ENCODE measurements at places on chromosomes 16 and 17.

DNA sequence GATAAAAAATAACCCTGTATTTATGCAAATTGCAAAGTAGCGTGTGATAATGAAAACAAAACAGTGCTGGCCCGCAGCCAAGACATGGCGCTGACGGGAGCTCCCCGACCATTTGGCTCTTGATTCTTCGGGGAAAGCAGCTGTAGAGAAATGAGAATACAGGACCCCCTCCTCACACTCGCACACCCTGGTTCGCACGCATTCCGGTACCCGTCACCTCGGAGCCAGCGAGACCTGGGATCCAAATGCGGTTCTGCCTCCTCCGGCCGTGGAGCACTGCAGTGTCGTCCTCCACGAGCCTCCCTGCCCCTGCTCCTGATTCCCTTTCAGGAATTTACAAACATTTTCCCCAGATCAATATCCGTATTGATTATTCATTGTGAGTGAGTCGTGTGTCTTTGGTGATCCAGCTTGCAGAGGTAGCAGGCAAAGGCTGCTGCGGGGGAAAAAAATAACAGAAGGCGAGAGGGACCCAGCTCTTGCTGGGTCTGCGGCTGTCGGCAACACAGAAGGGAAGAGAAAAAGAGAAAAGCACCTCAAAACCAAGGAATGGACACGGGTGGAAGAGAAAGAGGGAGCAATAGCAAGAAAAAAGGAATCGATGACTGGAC, 184.1 kb upstream of the ZFHX3 start:
- no peak for DNase-seq

DNA sequence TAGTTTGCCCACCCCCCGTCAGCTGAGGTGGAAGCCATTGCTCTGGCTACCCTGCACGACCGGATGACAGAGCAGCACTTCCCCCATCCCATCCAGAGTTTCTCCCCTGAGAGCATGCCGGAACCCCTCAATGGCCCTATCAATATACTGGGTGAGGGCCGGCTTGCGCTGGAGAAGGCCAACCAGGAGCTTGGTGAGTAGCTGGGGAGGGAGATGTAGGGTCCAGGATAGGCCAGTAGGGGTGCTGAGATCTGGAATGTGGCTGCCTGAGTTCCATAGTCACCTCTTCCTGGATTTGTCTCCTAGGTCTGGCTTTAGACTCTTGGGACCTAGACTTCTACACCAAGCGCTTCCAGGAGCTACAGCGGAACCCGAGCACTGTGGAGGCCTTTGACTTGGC, 6.4 kb downstream of the PFAS start:
- DNase-seq = no peak

GRCh38 chr16:81645266-81645694, 133.8 kb upstream of the PLCG2 start:
- DNase-seq = no peak

- no peak for DNase-seq
Observed at GRCh38 chr16:1472974-1473373, 1.9 kb downstream of the CLCN7 start.

GRCh38 chr16:16908077-16908476, 529.1 kb downstream of the NPIPA7 start:
- no peak for DNase-seq

DNA sequence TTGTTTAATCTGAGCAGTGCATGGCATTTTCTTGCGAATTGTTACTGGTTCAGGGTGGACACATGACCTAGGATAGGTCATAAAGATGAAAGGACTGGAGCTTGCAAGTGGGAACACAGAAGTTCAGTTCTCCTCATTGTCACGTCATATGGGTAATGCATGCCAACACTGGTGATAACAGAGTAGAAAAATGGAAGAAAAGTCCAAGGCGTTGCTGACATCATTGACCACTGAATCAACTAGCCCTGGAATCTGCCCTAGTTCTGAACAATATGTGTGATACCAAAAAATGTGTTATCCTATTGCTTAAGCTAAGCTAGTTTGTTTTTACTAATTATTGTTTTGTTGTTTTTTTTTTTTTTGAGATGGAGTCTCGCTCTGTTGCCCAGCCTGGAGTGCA, 234.2 kb upstream of the MAF start:
- no peak for DNase-seq

GRCh38 chr16:84689111-84689510, 10.7 kb upstream of the USP10 start:
- no peak for DNase-seq

GRCh38 chr16:85954927-85955519, 56.1 kb downstream of the IRF8 start:
- no peak for DNase-seq

GRCh38 chr16:2979669-2980226, 498 bp downstream of the PKMYT1 start:
- DNase-seq = no peak

DNA sequence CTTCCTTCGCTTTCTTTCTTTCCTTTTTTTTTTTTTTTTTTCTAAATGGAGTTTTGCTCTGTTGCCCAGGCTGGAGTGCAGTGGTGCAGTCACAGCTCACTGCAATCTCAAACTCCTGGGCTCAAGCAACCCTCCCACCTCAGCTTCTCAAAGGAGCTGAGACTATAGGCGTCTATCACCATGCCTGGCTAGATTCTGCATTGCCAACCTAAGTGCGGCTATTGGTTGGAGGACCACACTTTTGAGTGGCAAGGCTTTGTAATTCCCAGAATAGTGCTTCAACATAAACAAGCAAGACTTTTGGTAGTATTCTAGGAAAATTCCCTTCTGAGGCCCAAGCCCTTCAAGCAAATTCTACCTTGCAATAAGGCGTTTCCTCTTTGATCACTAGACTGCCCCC, 107.8 kb downstream of the YPEL2 start:
- DNase-seq = no peak

GRCh38 chr17:11499881-11500280, 98.4 kb upstream of the DNAH9 start:
- DNase-seq = no peak

- no peak for DNase-seq
Observed at GRCh38 chr16:68393333-68393732, 55.0 kb downstream of the SMPD3 start.

GRCh38 chr17:42775534-42776098, 2.4 kb downstream of the VPS25 start:
- no peak for DNase-seq

- no peak for DNase-seq
Observed at GRCh38 chr17:33260638-33261037, 32.5 kb downstream of the ASIC2 start.

- DNase-seq = no peak
Observed at GRCh38 chr16:53891409-53892139, 187.6 kb downstream of the FTO start.

- DNase-seq = no peak
Observed at GRCh38 chr17:79732804-79733691, 2.3 kb downstream of the ENPP7 start.

DNA sequence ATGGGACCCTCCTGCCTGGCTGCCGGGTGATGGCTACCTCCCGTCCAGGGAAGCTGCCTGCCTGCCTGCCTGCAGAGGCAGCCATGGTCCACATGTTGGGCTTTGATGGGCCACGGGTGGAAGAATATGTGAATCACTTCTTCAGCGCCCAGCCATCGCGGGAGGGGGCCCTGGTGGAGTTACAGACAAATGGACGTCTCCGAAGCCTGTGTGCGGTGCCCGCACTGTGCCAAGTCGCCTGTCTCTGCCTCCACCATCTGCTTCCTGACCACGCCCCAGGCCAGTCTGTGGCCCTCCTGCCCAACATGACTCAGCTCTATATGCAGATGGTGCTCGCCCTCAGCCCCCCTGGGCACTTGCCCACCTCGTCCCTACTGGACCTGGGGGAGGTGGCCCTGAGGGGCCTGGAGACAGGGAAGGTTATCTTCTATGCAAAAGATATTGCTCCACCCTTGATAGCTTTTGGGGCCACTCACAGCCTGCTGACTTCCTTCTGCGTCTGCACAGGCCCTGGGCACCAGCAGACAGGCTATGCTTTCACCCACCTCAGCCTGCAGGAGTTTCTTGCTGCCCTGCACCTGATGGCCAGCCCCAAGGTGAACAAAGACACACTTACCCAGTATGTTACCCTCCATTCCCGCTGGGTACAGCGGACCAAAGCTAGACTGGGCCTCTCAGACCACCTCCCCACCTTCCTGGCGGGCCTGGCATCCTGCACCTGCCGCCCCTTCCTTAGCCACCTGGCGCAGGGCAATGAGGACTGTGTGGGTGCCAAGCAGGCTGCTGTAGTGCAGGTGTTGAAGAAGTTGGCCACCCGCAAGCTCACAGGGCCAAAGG, 36.8 kb downstream of the NLRC5 start:
- DNase-seq = no peak

DNA sequence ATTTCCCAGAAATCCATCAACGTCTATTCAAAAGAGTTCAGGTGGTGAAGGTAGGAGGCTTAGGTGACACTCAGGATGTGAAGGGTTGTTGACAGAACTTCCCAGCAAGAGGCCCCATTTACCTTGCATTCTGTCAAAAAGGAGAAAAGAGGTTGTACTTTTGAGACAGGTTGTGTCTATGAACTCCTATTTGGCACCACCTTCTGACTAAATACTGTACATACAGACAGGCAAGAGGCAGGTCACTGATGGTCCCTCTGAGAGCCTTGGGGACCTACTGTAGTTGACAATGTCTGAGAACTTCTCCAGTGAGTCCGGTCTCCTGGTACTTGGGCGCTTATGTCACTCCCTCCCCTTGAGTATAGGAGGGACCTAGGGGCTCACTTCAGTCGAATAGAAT, 479.3 kb upstream of the ZFHX3 start:
- no peak for DNase-seq

GRCh38 chr16:52578829-52579498, 32.0 kb upstream of the TOX3 start:
- DNase-seq = no peak

DNA sequence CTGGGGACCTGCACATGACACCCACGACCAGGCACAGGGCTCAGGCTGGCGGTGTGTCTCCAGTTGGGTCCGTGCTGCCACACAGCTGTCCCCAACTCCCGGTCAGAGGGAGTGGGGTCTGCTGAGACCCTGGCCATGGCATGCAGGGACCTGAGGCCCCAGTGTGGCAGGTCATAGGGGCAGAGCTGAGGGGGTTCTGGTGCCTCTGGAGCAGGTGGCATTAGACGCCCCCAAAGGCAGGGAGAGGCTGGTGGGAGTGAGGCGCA, 4.2 kb downstream of the NUBP2 start:
- DNase-seq = no peak

GRCh38 chr17:55639096-55639495, 83.6 kb downstream of the TMEM100 start:
- no peak for DNase-seq

- DNase-seq = no peak
Observed at GRCh38 chr16:11107780-11108465, 148.1 kb downstream of the SOCS1 start.

- peak; percentile 7 for DNase-seq
Observed at GRCh38 chr16:75471723-75472633, 7.5 kb upstream of the TMEM170A start.

- no peak for DNase-seq
Observed at GRCh38 chr16:58464047-58464915, 35.7 kb upstream of the NDRG4 start.

DNA sequence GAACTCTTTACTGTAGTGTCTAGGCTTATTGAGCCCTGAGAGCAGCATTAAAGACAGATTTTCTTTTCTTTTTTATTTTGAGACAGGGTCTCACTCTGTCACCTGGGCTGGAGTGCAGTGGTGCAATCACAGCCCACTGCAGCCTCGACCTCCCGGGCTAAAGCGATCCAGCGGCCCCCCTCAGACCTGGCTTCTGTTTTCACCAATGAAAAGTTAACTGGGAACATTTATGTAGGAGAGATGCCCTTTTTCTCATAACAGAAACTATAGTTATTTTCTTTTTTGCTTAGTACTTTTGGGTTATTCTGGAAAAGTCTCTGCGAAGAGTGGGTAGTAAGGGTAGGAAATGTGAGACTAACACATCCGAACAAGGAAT, 1.5 kb downstream of the MAP1LC3B start:
- DNase-seq = no peak

DNA sequence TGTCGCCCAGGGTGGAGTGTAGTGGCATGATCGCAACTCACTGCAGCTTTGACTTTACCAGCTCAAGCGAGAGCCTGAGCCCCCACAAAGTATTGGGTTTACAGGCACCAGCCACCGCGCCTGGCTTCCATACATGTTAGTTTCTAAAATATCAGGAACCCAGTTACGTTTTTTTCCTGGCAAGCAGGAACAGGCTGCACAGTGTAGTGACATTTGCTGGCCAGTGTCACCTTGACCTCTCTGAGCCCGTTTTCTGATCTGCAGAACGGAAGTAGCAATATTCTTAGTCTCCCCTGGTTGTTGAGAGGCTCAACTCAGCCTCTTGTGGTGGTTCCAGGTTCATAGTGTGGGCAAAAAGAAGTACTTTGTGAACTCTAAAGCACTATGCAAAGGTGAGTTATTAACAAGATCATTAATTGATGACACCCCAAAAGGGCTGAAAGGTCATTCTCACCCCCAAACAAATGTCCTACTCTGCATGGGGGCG, 15.6 kb downstream of the IGF2BP1 start:
- DNase-seq = no peak

DNA sequence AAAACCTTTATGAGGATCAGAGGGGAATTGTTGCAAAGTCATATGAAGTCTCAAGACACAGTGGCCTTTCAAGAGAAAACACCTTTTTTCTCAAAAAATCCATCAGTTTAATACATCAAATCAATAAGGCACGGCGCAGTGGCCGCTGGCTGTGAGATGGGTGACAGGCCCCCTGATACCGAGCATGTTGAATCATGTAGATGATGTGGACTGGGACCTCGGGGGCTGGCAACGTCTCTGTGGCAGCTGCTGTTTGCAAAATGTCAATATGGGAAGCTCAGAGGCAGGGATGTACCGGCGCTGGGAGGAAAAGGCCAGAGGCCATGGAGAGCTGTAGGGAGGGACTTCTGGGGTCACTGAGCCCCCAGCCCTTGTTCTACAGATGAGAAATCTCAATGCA, 169.1 kb downstream of the GSG1L start:
- no peak for DNase-seq

Measured in stimulated activated CD4-positive, alpha-beta T cell treated with anti-CD3 and anti-CD28 coated beads, Interleukin-15, amount 100 ng/mL, for 1 hour (primary cell).